ENCODE measurements at places on chromosomes 1 and 21. TPM values are rescaled to one million over a fixed set of nuclear protein-coding genes. Genes with fewer than 3 reads are reported as not detected.

PCBP3 gene
- 7.0 TPM for total RNA-seq

SLC44A3 gene
- total RNA-seq: not detected

GRCh38 chr1:198657550-198658064, 18.8 kb downstream of the PTPRC start:
- DNase-seq: peak; percentile 55

- DNase-seq: no peak
Measured at GRCh38 chr1:230985711-230986110, 6.8 kb downstream of the ARV1 start.

- DNase-seq: no peak
Measured at GRCh38 chr1:80158771-80159170, 1152.2 kb upstream of the ADGRL4 start.

CELA3A gene
- total RNA-seq: not detected

DNA sequence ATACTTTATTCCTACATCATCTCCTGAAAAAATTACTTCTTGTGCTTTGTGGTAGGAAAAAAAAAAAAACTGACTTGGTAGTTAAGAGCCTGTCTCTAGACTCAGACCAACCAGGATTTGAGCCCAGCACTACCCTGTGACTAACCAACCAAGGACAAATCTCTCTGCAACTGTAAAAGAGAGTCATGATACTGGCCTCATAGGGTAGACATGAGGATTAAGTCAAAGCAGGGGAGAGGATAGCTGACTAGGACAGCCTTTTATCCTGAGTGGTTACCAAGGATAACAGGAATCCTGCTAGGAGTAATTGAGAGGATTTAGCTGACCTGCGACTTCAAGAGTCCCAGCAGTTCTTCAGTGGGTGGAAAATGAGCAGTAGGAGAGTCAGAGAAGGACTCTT, 112.8 kb downstream of the C1orf21 start:
- no peak for DNase-seq

GRCh38 chr1:52365071-52365745, 797 bp downstream of the CC2D1B start:
- no peak for DNase-seq

DNA sequence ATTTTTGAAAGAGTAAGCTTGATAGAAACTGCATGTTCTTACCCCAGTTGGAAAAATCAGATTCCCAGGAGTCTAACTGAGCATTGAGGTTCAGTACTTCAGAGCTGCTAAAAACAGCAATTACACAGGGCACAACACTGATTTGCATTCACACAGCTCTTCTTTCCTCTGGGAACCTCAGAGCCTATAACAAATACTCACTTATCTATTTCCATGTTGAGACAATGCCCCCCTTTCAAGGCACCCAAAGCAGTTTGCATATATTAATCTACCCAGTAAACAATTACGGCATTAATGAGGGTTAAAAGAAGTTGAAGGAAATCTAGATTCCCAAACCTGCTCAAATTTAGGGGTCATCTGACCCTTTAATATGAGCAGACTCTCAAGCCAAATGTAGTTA, 126.9 kb upstream of the SLC35F3 start:
- no peak for DNase-seq

PLA2G2E gene
- not detected for total RNA-seq

GRCh38 chr1:241357366-241358340, 648 bp upstream of the RGS7 start:
- DNase-seq: no peak

GRCh38 chr1:187961895-187962294, 1133.1 kb downstream of the PLA2G4A start:
- DNase-seq: no peak

Measured in hematopoietic multipotent progenitor cell (in vitro differentiated cells).